Stimulated activated CD4-positive, alpha-beta T cell treated with anti-CD3 and anti-CD28 coated beads, Interleukin-1b, Interleukin-23, amount 100 ng/mL, for 4 hours (primary cell): ENCODE measurements at places on chromosomes 5 and 9.
A peak's percentile ranks its signal among the peaks of the same experiment; 100 is the strongest.

DNA sequence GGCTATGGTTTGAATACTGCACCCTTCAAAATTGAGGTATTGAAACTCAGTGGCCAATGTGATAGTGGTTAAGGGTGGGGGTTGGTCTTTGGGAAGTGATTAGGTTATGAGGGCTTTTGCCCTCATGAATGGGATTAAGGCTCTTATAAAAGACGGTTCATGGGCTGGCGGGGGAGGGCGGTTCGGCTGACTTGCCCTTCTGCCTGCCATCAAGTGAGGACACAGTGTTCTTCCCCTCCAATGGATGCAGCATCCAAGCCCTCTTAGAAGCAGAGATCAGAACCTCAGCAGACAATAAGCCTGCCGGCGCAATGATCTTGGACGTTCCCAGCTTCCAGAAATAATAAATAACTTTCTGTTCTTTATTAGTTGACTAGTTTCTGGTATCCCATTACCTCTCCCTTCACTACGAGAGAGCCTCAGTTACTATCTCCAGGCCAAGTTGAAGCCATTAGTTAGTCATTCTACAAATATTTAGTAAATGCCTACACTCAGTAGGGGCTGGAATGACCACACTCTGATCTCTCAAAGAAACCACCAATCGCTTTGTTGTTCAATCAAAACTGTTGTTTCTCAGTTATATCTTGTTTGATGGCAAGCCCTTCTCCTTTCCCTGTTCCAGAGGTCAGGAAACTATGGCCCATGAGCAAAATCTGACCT lies 219.3 kb downstream of the TSSK1B start:
- no peak for DNase-seq

DNA sequence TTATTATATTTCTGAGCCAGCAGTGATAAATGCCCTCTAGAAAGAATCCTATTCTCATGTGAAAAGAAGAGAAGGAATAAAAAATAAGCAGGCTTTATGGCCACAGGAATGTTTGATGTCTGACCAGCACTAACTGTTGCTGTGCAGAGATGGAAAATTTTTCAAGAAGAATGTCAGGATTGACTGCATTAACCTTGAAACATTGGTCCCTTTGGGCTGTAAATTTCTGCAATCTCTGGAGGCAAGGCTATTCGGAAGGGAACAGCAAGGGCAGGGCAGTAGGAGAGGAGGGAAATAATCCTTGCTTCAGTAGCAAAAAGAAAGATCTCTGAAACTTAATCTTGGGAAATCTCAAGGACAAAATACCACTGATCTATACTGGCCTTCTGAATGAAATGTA lies 415.2 kb downstream of the DNAH5 start:
- DNase-seq, result no peak

GRCh38 chr5:57659886-57660285 lies 177.3 kb upstream of the ACTBL2 start:
- DNase-seq, result no peak

DNA sequence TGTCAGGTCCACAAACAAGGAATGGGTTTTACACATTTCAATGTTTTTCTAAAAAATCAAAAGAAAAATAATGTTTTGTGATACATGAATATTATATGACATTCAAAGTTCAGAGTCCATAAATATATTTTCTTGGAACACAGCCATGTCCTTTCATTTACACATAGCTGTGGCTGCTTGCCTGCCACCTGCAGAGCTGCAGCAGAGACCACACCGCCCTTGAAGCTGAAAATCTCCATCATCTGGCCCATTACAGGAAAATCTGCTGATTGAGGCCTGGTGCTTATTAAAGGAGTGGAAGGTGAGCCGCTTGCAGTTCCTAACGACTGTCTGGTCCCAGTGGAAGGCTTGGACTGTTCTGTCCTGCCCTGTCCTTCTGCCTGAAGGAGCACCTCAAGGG lies 232.6 kb upstream of the ADAMTS16 start:
- DNase-seq, result no peak

GRCh38 chr9:117104716-117105495 lies 310.0 kb downstream of the ASTN2 start:
- DNase-seq, result no peak

DNA sequence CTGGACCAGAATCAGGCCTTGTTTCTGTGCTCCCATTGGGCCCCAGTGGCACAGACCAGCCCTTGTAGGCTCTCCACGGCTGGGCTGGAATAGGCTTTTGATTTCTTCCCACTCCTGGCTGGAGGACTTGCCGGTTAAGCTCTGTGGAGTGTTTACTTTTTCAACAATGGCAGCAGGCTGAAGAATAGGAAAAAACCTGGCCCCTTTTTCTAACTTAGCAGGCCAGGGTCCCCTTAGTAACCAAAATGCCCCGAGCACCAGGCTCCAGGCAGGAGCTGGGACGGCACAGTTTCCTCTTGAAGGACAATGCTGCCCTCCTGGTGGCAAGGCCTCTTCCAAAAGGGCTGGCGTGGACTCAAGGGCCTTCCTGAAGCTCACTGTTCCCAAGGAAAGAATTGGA lies 230.3 kb downstream of the CRB2 start:
- DNase-seq, result no peak

DNA sequence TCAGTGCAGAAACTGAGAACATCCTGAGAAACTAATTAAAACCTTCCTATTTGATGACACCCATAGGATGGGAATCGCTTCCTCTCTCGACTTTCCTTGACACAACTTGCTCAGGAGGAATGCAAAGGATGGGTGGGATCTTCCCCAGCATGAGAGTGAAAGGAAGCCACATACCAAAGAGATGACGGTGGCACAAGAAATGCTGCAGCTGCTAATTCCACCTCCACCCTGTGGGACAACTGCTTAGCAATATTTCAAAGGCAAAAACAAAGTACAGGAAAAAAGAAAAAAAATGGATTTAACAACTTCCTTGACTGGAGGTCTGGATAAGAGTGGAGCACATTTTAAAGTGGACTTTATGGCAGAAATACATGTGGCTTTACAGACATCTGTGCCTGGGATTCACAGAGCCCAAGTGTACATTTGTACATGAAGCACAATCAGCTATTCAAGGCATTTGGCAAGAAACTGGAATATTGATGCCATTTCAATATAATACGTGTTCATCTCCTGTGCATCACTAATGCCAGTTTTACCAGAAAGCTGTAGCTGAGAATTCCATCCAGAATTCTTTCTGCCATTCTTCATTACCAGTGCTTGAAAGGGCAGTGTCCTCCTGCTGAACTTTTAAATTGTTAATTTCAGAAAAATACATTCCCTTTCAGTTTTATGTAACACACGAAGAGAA lies 359.2 kb upstream of the ACTBL2 start:
- DNase-seq, result no peak

- peak; percentile 43 for DNase-seq
Measured at GRCh38 chr5:39209924-39210323, 9.4 kb downstream of the FYB1 start.

DNA sequence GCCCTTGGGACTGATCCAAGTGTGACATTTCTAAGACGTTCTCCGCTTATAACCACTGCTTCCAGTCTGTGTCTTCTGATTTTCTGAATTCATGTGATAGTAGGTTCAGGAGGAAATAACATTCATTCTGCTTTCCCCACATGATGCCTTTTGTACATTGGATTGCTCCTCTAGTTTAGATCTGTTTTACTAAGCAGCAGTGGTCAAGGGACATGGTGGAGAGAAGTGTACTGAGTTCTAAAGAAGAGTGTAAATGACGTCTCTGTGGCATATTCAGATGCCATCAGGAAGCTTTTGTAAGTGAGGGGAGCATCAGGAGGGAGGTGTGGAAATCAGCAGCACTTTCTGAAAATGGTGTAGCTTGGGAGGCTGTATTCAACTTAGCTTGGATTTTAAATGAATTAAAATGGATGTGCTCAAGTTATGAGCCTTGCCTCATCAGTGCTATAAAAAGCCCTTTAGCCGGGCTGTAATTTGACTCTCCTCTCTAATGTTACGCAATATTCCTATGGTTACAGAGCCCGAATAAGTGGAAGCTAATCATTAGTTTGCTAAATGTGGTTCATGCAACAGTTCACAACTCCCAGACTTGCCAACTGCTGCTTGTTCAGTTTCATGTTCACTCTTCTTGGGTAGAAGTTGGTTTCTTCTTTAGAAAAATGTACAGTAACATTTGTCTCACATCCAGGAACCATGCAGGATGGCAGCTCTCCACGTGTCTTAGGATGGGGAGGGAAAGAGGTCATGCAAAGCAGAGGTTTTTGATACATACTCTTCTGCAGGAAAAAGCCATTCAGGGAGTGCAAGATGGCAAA lies 281.3 kb downstream of the ARHGAP26 start:
- no peak for DNase-seq

GRCh38 chr9:105842023-105842644 lies 147.8 kb downstream of the TMEM38B start:
- no peak for DNase-seq

DNA sequence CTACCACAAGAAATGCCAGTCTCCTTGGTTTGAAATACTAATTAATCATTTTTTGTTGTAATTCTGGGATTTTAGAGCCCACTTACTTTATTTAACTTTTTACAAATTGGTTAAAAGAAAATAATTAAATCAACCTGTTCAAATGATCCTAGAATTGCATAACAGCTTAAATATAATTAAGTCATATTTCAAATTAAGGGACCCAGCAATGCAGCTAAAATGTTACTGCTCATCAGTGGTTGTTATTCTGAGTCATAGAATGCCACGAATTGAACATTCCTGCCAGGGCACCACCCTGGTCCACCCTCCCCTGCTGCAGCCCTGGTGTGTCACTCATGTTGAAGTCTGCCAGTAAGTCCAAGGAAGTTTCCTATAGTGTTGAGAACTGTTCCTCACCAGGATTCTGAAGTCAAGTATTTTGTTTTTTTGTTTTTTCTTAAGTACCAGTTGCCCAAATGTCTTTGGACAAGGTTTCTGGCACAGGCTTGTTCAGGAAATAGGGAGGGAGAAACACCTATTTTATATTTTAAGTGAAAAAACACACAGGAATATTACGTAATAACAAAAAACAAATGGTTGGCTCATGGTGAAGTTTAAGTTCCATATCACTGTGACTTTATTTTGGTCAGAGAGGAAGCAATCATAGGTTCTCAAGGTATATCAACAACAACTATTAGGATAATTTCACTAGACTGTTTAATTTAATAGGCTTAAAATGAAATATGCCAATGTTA lies 4.3 kb upstream of the ITGA1 start:
- no peak for DNase-seq

- no peak for DNase-seq
Measured at GRCh38 chr9:8349376-8349775, 549.8 kb upstream of the DMAC1 start.

DNA sequence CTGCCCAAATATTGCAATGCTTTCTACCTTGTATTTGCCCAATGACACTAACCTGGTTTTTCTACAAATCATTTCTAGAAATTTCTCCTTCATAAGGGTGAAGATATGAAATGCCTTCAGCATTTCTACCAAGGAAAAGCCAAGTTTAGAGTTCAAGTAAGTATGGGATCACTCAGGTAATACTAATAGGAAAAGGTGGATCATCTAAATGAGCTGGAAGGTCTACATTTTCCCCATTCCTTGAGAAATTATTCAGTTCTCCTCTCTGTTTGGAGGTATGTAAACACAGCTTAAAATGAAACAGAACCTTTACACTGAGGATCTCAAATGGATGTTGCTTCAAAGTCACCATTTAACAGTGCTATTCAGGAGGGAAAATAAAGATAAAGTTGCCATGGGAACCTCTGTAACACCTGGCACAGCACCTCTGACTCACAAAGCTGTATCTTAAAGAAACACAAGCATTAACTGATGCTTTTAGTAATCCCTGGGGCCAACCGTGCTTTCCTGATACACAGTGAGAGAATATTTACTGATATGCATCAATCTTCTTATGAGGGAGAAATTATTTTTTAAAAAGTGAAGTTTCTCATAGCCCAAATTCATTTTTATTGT lies 161.3 kb downstream of the DRD1 start:
- no peak for DNase-seq

DNA sequence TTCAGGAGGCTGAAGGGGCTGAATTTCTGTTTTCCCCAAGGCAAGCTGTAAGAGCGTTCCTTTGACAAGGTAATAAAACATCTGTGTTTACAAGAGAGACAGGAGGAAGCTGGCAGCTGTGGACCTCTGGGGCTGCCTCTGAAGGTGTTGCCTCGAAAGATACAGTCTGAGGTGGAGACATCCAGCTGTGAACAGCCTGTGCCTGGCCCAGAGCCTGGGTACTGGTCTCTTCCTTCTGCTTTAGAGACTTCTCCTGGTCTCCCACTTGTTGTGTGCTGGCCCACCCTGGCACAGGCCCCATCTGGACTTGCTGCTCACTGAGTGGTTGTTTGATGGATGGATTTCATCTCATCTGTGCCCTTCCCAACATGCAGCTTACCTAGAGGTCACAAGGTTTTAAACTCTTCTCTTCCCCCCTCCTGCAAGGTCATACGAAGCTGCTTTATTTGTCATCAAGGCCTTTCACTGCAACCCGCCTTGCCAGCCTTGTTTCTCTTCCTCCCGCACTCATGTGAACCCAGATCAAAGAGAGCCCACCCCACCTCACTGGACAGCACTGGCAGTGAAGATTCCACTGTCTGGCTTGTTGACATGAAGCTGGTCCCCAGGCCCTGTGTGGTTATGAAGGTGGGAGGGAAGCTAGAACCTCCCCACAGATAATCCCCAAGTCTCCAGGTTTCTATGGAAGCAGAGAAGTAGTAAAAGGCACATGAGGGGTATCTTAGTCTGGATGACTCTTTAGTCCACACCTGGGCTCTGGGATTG lies 35.0 kb upstream of the ALDH1B1 start:
- no peak for DNase-seq

DNA sequence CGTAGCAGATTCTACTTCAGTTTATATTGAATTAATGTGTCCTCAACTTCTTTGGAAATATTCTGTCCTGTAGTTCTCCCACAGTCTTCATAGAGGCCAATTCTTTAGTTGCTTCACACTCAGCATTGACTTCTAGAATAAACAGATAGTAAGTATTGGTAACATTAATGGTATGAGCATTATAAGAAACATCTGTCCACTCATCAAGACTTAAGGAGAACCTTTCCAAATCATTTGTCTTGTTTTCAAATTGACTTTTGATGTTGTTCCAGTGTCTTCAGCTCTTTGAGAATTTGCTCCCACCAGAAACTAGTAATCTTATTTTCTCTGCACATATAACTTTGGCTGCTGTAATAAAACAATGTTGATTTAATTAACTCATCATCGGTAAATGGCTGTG lies 18.3 kb downstream of the RANBP17 start:
- DNase-seq, result no peak

DNA sequence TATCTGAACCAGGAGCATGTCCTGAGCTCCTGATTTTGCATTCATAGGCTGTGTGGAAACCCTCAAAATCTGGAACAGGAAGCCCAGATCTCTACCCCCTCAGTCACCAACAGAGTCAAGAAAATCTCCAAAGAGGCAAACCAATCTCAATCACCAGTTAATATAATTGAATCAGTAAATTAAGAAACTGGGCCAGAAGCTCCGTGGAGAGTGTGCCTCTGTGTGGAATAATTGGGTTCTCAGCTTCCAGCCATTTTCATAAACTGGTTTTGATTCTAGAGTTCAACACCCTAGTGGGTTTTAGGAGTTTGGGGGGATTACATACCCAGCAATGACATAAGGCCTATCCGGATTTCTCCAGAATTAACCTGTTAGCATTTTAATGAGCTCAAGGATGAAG lies 362.9 kb downstream of the IRX2 start:
- DNase-seq, result no peak
